Activated T-helper 1 cell treated with anti-CD3 and anti-CD28 coated beads, Interleukin-2, amount 50 U/mL, for 16 hours (primary cell): ENCODE measurements at places on chromosomes 3 and 15.

DNA sequence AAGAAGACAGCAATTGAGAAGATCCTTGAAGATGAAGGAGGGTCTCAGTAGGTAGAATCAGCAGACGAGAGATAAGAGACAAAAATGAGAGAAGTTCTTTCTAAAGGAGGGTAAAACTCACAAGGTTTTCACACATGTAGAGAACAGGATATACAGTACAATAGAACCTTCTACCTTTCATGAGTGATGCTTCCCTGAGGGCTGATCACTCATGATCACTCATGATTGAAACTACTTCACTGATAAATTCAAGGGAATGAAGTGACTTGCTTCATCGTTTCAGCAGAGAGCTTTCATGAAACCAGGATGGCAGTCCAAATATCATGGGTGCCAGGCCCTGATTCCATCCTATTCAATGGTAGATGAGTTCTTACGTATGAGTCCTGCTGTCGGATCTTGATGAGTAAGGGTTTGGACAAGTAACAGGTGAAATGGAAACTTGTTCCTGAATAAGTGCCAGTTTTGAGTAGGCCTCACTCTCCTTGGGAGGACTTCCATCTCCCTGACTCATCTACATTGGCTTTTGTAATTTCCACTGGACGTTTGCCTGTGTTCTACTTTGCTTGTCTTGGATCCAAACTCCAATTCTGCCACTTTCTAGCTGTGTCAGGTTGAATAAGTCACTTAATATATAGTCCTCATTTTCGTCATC lies 9.6 kb upstream of the CLDN16 start:
- no peak for DNase-seq

- DNase-seq, result no peak
Observed at GRCh38 chr3:102193255-102193654, 241.6 kb upstream of the ZPLD1 start.

DNA sequence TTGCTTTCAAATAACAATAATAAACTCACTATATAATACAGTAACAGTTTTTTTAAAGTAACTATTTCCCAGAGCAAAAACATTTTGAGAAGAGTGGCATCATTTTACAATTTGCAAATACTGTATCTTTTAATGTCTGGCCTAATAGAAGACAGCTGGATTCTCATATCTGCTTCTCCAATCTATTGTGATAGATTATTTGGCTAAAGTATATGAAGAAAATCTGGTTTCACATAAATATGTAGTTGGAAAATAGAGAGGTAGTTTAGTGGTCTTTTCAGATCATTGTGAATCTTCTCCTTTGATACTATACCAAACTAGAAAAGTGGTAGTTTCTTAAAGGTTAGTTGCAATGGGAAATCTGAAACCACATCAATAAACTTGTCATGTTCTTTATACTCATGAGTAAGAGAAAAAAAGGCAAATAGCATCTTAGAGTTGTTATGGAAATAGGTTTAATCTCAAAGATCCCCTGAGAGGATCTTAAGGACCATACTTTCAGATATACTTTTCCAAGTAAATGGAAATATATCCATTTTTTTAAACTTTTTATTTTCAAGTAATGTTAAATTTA lies 124.8 kb upstream of the NR2E3 start:
- no peak for DNase-seq

DNA sequence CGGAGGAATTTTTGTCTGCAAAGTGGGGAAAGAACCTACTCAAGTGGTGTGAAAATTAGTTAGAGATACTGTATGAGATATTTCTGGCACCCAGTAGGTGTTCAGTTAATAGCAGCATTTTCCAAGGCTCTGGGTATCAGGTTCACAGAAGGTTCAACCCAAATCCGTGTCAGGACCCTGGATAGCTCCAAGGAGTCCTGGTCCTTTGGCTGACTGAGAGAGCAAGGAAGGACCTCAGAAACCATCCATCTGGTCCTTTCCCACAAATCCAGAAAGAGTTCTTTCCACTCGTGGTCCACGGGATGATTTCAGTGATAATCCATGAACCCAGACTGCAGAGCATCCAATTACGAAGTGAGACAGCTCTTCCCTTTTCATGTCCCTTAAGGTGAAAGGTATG lies 51.4 kb downstream of the SLC6A11 start:
- DNase-seq, result no peak

DNA sequence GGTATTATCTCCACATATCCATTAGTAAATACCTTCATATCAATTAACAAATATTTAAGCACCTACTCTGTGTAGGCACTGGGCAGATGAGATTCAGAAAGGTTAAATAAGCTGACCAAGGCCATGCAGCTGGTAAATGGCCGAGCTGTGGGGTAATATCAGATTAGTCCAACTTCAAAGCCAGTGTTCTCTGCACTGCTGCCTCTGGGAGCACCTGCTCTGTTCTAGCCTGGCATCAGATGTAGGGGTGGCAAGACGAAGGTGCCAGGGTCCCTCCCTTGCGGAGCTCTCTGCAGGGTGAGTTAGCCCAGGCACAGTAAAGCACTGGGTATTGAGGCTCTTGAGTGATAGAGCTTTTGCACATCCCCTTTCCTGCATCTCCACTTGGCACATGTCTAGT lies 5.5 kb downstream of the TATDN2 start:
- DNase-seq, result no peak

DNA sequence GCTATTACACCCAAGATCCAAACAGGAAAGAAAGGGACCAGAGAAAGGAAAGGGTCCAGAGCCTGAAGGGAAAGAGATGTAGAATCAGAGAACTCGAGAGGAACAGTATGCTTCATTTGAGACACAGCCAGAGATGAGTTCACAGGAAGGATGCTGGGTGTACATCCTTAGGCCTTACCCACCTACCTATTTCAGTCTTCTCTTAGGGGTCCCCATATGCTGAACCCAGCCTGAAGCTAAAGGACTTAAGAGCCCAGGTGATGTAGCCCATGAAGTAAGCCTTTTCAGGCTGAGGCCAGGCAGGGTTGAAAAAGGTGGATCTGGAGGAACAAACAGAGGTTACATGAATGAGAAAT lies 338.0 kb upstream of the KCNH8 start:
- DNase-seq, result no peak

- DNase-seq, result no peak
Observed at GRCh38 chr3:140219291-140219690, 284.3 kb downstream of the CLSTN2 start.

DNA sequence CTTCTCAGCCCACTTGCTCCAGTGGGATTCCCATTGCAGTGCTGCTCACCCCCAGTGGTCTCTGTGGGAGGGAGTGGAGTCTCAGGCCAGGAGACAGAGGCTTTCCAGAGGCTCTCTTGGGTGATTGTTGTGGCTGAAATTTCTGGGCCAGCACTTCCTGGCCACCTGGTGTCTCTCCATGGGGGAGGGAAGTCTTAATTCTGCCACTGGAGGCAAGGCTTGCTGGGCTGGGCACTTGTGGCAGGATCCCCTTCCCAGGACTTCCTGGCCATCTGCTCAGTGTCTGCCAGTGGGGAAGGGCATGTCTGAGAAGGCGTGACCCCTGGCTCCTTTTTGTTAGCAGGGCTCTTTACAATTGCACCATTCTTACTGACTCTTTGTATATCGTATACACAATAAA lies 351.8 kb downstream of the GABRB3 start:
- DNase-seq, result no peak

DNA sequence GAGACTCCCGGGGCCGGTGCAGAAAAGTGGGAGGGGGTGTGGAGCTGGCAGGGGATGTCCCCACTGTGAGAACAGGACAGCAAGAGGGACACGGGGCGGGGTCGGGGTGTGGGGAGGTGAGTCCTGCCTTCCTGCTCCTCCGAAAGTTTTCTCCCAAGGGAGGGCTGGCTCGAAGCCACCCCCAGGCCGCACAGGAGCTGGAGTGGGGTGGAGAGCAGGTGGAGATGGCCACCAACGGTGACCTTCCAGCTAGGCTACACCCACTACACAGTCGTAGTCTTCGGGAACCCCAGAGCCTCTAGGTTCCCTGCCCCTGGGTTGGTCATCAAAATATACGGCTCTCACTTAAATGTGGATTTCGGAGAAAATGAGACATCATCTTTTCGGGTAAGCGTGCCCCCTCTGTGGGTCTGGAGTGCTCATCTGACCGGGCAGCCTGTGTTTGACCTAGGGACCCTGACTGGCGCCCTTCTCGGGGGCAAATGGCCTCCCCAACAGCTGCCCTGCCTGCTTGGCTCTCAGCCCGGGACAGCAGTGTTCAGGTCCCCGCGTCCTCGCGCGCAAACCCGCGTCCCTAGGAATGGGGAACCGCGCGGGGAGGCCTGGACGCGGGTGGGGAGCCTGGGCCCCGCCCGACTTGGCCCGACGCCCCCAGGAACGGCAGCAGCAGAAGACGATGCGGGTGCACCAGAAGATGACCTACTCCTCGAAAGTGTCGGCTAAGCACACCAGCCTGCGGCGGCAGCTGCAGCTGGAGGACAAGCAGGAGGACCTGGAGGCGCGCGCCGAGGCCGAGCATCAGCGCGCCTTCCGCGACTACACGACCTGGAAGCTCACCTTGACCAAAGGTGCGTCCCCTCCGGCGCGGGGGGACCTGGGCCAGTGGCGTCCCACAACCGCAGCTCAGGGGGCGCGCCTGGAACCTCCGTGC lies 21.2 kb downstream of the CFAP100 start:
- no peak for DNase-seq

DNA sequence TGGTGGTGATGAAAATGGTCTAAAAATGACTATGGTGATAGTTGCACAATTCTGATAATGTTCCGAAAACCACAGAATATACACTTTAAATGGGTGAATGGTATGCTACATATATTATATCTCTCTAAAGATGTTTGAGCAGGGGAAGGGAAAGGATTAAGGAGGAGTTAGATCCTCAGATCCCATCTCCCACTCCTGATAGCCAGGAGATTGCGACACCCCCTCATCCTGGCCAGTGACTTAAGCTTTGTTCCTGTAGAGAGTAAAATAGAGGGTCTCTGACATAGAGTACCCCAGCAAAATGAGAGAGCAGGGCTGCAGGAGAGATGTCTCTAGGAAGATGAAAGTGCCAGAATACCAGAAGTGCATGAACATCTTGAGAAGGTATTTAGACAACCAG lies 984.8 kb downstream of the FHIT start:
- DNase-seq, result no peak

- DNase-seq, result no peak
Observed at GRCh38 chr3:20125897-20126296, 60.1 kb downstream of the SGO1 start.

DNA sequence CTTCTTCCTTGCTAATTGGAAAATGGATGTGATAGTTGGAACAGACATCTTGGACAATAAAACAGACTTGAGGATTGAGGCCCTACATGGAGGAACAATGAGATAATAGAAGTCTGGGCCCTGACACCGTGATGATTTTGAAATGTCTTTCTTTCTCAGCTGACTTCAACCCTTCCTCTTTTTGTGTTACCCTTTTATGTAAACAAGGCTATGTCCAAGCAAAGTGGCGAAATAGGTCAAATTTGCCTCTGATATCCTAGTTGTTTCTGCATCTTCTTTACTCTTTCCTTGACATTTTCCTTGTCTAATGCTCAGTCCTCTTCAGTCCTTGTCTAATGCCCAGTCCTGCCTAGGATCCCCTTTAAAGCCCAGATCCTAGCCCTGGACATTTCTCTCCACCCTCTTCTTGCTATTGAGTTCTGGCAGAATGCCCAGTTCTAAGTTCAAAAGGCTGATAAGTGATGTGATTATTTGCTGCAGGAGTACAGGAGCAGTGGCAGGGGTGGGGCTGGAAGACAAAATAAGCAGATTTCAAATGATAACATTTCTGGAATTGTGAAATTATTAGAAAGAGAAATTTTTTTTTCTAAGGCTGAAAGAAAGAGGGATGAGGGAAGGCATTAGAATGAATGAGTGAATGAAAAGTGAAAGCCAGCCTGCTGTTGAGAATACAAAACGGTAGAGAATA lies 6.5 kb upstream of the VPS8 start:
- DNase-seq, result no peak

DNA sequence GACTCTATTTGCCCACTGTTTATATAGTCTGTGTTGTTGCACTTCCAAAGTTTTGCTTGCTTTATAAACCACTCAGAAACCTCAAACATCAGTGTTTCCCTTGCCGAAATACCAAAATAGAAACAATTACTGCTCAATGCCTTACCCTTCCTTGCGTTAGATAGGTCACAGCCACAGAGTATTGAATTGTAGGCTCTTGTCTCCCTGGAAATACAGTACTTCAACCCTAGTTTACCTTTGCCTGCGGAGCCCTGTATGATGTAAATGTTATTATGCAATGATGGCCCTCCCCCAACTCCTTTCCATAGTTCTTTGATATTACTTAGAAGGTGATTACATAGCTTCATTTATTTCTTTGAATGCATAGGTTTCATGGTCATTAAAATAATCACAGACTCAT lies 44.2 kb downstream of the SOX2 start:
- no peak for DNase-seq

GRCh38 chr3:46027021-46027705 lies at the start of gene XCR1:
XCR1 (minus strand) TSS chr3:46027483; CDS start chr3:46021947, 5,536 bp downstream.
- DNase-seq, result no peak

DNA sequence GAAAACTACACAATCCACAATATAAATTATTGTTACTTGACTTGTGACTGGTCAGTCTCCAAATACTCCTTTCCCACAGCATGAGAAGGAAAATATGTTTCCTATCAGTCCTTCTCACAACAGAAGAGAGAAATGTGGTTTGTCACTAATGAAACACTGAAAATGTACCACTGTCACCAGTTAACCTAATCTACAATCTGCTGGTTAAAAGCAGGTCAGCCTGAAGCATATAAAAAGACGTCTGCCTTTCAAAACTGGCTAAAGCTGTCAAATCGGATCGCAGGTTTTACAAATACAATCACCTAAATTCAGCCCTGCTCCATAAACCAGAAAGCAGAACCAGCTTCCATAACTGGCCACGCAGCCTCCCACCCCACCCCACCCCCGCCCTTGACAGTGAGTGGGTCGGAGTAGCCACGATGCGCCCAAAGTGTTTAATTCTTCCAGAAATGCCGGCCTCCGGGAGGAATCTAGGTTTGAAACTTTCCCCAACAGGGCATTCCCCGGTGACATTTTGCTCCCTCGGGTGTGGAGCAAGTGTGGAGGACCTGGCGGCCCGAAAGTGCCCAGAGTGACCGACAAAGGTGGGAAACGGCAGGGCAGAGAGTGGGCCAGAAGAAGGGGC lies 682 bp downstream of the ETFA start:
- no peak for DNase-seq
